SJSA1 (cell line): ENCODE measurements at places on chromosomes 7 and 10.

DNA sequence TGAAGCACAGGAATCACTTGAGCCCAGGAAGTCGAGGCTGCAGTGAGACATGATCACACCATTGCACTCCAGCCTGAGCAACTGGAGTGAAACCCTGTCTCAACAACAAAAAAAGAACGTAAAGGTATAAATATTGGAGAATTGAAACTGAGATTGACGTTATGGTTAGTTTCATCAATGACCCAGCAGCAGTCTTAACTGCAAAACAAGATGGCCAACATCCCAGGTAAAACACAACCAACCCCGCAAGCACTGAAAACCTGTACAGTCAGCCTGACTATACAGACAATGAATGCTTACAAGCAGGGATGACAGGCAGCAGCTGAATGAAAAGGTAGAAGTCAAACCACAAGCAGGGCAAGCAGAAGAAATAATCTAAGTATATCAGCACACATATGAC lies 34.7 kb downstream of the WAPL start:
- DNase-seq: no peak

DNA sequence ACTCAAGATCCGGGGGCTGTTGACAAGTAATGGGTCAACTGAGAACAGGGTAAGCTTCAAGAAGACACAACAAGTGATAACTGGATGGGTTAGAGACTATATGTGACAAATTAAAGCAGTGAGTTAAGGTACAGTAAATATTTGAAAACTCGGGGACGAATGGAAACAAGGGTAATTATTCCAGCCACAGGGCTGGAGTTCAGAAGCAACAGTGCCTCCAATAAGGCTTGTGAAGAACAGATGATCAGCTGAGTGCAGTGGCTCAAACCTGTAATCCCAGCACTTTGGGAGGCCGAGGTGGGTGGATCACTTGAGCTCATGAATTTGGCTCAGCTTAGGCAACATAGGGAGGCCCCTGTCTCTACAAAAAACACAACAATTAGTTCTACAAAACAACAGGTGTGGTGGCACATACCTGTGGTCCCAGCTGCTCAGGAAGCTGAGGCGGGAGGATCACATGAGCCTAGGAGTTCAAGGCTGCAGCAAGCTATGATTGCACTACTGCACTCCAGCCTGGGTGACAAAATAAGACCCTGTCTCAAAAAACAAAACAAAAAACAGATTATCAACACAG lies 20.5 kb upstream of the DLD start:
- no peak for DNase-seq

DNA sequence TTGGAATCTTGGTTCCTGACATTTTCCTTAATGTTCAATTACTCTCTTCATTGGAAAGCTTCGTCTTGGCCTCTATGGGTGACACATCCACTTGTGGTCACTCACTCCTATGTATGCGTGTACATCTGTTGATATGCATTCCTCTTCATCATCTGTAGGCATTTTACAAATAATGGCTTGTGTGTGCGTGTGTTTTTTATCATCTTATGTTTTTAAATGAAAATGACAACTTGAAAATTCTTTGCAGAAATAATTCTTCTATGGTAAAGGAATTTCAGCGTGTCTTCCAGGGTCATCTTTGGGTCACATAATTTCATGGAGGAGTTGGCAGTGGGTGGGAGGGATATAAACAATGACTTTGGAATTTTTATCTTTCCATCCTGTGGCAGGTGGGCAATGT lies 925.1 kb downstream of the LRMDA start:
- DNase-seq: no peak

DNA sequence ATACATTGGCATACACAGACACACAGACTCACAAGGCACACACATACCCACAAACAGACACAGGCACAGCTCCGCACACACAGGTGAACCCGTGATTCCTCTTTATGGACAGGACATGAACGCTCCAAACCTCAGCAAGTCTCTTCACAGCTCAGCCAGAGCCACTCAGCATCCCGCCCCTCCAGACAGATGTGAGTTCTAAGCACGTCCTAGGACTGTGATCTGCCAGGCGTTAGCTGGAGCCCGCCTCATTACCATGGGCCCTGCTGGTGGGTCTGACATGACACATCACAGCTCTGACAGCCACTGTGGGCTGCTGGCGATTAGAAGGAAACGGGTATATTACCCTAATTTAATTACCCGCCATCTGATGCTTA lies 176.7 kb upstream of the PPP2R2D start:
- no peak for DNase-seq

GRCh38 chr10:83820033-83820432 lies 319.3 kb upstream of the GHITM start:
- no peak for DNase-seq

- DNase-seq: no peak
Measured at GRCh38 chr10:7957591-7957990, 96.9 kb upstream of the GATA3 start.

DNA sequence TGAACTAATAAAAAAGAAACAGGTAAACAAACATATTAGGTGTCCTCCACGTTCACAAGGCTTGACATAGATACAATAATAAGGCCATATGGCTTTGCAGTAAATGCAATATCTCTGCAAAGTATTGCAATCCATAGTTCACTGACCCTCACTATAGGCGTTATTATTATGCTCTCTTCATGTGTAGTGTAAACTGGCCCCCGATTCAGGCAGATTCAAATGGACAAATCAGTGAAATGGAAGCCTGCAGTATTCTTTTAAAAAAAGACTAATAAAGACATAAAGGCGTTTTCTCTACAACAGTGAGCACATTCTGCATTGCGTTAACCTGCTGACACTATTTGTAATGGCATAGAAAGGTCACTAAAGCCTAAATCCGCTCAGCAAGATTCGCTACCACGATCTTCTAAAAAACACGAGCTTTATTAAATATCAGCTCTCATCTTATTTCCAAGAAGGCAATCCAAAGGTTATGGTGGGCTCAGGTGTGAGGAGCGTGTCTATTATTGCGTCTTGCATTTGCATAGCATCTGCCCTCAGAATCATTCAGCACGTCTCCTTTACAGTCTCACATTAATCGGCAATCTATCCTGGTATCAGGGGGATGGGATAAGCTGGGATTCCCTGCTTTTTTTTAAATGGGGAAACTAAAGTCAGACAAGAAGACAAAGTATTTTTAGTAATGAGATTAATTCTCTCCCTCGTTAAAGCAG lies 36.2 kb downstream of the FRMD4A start:
- DNase-seq: no peak
